Fibroblast of lung (primary cell): ENCODE measurements at places on chromosomes 6 and 20.
A peak's percentile ranks its signal among the peaks of the same experiment; 100 is the strongest.

- DNase-seq = no peak
These were observed 95.3 kb upstream of the RSPO3 start for GRCh38 chr6:127023001-127023778.

- DNase-seq = peak; percentile 39
These were observed 58.7 kb downstream of the VAPB start for GRCh38 chr20:58447511-58448391.

- DNase-seq = peak; percentile 85
These were observed at the start of gene BMP6 for GRCh38 chr6:7725849-7726415. TSS of gene BMP6 (plus strand) at chr6:7726099. CDS start at chr6:7726956, 857 bp downstream.

- peak; percentile 72 for DNase-seq
These were observed 89.0 kb upstream of the CEP85L start for GRCh38 chr6:118740372-118740771.

DNA sequence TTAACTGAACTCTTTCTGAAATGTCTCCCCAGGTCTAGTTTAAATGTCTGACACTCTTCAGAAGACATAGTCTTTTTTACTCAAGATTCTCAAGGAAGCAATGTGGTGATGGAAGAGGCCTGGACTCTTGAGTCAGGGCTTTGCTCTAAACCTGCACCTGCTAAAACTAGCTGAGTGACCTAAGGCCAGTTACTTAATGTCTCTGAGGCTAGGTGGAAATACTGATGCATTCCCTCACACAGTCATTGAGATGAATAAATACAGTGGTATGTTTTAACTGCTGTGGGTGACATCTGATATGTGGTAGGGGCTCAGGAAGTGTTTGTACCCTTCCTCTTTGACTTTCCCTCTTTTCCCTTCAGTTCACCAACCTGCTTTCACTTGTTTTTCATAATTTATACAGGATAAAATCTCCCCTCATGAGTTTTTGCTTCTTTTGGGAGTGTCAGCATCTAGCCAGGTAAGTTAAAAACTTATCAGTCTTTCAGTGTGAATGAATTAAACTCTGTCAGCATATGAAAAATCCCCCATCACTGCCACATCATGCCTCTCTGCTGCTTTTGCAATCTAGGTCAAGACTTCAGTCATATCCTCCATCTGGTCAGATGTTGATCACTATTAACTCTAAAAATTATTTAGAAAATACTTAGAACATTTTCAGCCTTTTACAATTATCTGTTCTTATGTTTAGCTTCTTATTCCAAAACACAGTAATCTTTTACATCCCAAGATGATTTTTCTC is 178.7 kb upstream of the TNFAIP3 start:
- no peak for DNase-seq

- DNase-seq = peak; percentile 90
These were observed 82.9 kb upstream of the MARCKS start for GRCh38 chr6:113774127-113774825.

DNA sequence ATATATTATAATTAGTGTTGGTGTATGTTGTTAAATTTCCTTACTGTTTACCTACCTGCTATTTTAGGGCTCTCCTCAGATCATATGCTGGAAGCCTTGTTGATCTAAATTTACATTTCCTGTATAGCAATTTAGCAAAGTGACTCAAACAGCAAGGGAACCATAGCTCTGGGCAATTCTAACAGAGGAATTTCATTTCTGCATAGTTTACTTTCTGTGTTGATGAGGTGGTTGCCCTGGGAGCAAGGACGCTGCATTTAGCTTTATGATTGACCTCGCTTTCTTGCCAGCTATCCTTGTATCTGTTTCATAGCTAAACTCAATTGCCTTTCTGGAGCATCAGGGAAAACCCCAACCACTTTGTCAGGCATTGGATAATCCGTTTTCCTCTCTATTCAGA is 810.8 kb downstream of the GRIK2 start:
- DNase-seq = no peak

- no peak for DNase-seq
These were observed 369.6 kb upstream of the MARCKS start for GRCh38 chr6:113487489-113488058.

- DNase-seq = peak; percentile 37
These were observed 185.5 kb upstream of the AKAP12 start for GRCh38 chr6:151054306-151054705.

DNA sequence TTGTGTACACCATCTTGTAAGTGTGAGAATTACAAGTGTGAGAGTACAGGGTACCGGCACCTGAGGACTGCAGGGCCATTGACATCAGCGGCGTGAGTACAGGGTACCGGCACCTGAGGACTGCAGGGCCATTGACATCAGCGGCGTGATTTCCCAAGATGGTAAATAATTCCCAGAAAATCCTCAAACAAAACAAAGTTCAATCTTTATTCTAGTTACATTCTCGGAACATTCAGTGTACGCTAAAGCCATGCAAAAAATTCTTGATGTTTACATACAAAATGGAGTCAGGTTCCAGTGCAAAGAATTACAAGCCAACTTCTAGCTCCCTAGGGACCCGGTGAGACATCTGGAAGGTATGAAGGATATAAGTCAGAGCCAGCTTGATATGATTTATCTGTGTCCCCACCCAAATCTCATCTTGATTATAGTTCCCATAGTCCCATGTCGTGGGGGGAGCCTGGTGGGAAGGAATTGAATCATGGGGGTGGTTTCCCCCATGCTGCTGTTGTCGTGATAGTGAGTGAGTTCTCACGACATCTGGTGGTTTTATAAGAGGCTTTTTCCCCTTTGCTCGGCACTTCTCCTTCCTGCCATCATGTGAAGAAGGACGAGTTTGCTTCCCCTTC is 172.7 kb downstream of the TTLL2 start:
- DNase-seq = no peak

DNA sequence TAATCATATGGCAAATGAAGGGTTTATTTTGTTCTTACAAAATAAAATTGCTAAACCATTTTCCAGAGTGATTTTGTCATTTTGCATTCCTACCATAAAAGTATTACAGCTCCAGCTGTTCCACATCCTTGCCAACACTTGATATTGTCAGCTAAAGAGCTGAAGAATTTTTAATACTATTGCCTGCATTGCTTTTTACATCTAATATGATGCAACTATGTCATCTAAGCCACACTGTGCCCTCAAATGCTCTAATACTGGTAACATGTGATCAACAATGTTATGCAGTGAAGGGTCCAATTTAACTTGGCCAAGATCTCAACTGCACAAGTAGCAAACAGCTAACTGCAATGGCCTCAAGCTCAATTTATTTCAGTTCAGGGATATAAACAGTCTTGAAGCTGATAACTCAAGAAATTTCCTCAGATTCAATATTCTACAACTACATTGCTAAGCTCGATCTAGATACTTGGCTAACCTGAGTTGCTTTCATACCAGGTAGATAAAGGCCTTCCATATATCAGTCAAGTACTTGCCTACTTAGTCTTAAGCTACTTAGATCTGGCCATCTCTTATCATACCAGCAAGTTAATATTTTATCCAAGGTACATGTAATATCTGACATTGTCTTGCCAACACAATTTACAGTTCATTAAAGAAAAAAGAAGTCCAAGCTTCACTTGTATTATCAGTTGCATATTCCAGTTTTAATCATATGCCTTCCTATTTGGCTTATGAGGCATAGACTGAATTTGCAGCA is 17.0 kb downstream of the AKIRIN2 start:
- DNase-seq = peak; percentile 62

DNA sequence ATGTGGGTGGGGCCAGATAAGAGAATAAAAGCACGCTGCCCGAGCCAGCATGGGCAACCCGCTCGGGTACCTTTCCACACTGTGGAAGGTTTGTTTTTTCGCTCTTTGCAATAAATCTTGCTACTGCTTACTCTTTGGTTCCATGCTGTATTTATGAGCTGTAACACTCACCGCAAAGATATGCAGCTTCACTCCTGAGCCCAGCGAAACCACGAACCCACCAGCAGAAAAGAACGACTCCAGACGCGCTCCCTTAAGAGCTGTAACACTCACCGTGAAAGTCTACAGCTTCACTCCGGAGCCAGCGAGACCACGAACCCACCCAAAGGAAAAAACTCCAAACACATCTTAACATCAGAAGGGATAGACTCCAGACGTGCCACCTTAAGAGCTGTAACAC is 76.7 kb downstream of the TFAP2A start:
- DNase-seq = no peak

- peak; percentile 35 for DNase-seq
These were observed 78.5 kb upstream of the FRMD1 start for GRCh38 chr6:168157272-168158212.

DNA sequence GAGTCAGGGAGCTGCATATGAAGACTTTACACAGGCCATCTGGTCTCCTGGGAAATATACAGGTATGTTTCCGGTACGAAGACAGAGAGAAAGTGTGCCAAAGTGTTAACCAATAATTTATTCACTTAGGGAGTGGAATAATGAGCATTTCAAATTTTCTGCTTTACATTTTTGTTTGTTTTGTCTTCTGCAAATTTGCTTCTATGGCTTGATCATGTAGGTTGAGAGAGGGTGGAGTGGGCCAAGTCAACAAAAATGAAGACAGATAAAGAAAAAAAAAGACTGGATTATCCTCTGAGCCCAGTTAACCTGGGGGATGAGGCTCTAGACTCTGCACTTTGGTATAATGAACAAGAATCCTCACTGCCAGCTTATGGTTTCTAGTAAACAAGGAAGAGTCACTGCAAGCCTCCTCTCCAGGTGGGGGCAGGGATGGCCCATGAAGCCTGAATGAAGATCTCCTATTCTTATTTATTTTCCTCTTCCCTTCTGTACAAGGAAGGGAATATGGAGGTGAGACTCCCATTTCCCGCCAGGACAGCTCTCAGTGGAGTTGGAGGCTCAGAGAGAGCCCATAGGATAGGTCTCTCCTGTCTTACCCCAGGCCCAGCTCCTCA is 37.7 kb downstream of the KCNK17 start:
- DNase-seq = no peak

GRCh38 chr6:131687022-131687421 is 14.2 kb downstream of the OR2A4 start:
- DNase-seq = peak; percentile 11

DNA sequence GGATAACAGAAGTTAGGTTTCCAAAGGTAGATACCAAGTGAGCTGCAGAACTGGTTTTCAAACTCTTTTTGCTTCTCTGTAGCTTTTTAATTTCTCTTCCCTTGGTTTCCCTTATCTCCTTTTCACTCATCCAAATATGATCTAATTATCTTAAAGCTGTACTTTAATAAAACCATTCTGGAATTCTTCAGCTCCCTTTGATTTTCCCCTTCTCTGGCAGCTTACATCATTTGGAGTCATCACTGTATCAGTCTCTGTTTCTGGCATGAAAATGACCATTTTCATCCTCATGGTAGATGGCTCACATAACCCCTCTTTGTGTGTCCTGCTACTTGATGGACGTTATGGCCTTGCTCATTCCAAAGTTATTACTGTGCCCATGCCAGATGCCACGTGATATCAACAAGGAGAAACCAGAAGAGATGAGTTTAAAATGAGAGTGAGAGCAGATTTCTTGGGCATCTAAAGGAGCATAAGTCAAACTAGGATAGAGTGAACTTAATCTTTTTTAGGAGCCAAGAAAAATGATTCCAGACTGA is 620.2 kb downstream of the QKI start:
- DNase-seq = peak; percentile 83

DNA sequence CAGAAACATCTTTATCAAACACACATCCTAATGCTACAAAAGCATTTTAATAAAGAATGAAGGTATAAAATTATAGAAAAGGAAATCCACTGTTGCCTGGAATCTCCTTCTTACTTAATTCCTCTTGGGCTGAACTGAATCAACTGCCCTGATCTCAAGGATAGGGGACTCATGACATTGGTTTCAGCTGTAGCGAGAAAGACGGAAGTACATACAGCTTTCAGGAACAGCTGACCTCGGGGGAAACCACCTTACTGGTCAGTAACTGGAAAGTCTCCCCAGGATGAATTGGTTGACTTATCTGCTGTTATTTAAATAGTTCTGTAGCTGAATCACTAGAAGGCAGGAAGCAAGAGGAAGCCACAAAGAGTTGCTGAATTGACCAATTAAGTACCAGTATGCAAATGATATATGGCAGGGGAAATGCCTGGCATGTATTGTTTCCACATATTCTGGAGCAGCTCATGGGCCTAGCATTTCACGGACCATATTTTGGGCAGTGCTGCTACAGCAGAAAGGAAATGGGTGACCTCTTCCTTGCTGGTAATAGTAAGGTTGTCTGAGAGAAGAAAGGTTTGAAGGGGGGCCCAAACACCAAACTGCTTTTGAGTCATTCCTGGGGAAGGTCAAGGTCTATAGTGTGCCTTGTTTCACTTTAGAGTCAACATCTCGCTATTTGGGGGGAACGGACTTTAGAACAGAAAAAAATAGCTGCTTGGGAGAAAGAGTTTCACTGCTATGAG is 43.7 kb upstream of the MAP7 start:
- peak; percentile 100 for DNase-seq

- no peak for DNase-seq
These were observed 161.4 kb upstream of the PMEPA1 start for GRCh38 chr20:57871237-57871632.

GRCh38 chr6:132072271-132072670 is 121.1 kb upstream of the CCN2 start:
- DNase-seq = no peak

GRCh38 chr20:62617711-62618483 is 24.4 kb upstream of the SLCO4A1 start:
- DNase-seq = no peak

GRCh38 chr6:156391977-156392376 is 385.2 kb upstream of the ARID1B start:
- no peak for DNase-seq

GRCh38 chr6:20314866-20315845 is 86.5 kb upstream of the E2F3 start:
- DNase-seq = no peak

DNA sequence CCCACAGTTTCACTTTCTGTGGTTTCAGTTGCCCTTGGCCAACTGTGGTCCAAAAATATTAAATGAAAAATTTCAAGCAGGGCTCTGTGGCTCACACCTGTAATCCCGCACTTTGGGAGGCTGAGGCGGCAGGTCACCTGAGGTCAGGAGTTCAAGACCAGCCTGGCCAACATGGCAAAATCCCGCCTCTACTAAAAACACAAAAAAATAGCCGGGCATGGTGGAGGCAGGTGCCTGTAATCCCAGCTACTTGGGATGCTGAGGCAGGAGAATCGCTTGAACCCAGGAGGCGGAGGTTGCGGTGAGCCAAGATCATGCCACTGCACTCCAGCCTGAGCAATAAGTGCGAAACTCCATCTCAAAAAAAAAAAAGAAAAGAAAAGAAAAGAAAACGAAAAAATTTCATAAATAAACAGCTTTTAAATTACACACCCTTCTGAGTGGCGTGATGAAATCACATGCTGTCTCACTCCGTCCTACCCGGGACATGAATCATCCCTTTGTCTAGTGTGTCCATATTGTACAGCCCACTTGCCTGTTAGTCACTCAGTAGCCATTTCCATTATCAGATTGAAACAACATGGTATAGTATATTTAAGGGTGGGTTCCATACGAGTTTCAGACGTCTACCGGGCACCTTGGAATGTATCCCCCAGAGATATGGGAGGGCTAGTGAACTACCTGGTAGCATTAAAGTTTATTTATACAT is 11.7 kb downstream of the PTPRK start:
- peak; percentile 96 for DNase-seq

- no peak for DNase-seq
These were observed 57.7 kb downstream of the BANF2 start for GRCh38 chr20:17757496-17757895.

- no peak for DNase-seq
These were observed 2.2 kb upstream of the RRBP1 start for GRCh38 chr20:17684077-17684888.
